ENCODE measurements at places on chromosomes 6 and 20. TPM values are rescaled to one million over a fixed set of nuclear protein-coding genes. Genes with fewer than 3 reads are reported as not detected.

Gene PLA2G7
- 0.26 TPM for total RNA-seq

Gene PRL
- total RNA-seq, result not detected

Gene PBOV1
- total RNA-seq, result not detected

Gene PTPRA
- 49.2 TPM for total RNA-seq

All from esophagus muscularis mucosa (tissue), 4 donors.